ENCODE measurements at places on chromosomes 2 and 18.

- DNase-seq = no peak
Observed at GRCh38 chr2:225169396-225169795, 127.1 kb upstream of the DOCK10 start.

DNA sequence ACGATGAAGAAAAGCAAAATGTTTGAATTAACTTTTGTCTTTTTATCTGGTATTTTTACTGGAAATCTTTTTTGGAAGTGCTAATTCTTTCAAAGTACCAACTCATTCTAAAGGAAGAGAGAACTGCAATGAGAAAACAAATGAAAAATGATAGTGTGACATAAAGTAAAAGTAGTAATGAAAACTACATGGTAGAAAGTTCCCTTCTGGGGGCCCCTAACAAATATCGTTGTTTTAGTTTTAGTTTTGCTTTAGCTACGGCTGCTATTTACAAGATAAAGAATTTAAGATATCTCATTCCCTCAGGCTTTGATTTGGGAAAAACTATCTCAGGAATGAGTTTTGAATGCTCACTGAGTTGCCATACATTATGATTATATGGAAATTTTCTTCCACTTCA is 161.4 kb downstream of the XIRP2 start:
- no peak for DNase-seq

GRCh38 chr2:153667475-153667874 is 188.9 kb upstream of the RPRM start:
- no peak for DNase-seq

- no peak for DNase-seq
Observed at GRCh38 chr2:183224948-183225347, 100.7 kb downstream of the NUP35 start.

- no peak for DNase-seq
Observed at GRCh38 chr2:129004485-129004884, 685.8 kb upstream of the HS6ST1 start.

DNA sequence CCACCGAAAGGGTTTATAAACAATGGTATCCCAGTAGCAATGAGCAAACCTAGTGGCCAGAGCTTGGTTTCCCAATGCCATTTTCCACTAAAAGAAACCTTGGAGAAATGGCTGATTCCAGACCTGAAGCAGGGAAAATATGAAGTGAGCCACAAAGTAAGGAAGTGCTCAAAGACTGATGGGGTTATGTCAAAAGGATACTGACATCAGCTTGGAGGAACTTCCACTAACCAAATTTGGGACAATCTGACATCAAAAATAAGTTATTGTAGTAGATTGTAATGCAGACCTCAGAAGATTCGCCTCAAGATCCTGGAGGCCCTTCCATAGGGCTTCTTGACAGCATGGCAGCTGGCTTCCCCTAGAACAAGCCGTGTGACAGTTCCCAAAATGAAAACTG is 79.4 kb upstream of the SP3 start:
- DNase-seq = no peak

DNA sequence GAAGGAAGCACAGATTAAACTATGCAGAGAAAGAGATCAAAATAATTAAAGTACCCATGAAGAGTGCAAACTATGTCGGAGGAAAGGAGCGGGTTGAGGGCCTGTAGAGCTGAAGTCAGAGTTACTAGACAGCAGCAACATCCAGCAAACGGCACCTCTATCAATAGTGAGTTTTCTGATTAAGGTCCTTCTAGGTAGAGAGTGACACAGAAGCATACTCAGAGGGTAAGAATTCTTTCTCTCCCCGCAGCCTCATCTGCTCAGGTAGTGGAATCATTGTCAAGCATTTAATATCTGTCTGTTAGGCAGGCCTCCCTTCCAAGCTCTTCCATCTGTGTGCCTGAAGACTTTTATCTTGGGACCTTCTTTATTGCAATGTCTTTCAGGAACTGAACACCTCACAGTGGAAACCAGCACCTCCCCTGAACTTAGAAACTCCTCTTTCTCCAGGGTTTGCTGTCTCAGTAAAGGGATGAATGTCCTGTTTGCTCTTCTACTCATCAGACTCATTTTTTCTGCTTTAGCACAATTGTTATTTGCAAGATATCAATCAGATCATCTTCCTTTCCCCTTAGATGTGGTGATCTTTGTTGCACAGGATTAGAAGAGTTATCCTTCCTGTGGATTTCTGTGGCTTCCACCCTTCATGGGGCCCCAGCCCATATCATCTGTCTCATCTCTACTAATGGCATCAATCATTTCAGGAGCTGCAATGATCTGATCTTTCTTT is 28.8 kb downstream of the SP140 start:
- peak; percentile 86 for DNase-seq

GRCh38 chr2:86075886-86076285 is 29.8 kb downstream of the POLR1A start:
- DNase-seq = no peak

DNA sequence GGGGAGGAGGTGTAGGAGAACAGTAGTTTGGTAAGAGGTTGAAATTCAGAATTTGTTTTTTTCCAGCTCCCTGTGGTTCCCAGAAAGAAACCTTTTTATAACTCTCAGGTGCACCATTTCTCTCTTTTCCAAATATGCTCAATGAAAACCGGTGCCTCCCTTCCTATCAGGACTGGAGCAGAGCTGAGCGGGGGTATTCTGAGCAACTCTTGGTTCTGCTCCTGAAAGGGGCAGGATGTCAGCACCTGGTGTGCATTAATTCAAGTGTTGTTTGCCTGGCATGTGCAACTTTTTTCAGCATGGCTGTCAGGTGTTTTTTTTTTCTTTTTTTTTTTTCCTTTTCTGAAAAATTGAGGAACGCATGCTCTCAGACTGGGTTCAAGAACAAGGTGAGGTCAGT is 74.1 kb downstream of the MAPK4 start:
- DNase-seq = no peak

Data from activated CD4-positive, alpha-beta T cell treated with anti-CD3 and anti-CD28 coated beads, Interleukin-2, amount 50 U/mL, for 16 hours (primary cell).